ENCODE measurements at places on chromosomes 2 and 18. TPM values are rescaled to one million over a fixed set of nuclear protein-coding genes. Genes with fewer than 3 reads are reported as not detected.

Gene SLC5A7
- total RNA-seq, result not detected

GRCh38 chr2:85104228-85104627 lies 29.0 kb upstream of the TCF7L1 start:
- H3K36me3 ChIP-seq, result no peaks in the 10 kb centered on the region
- H3K4me1 ChIP-seq, result no peaks in the 10 kb centered on the region

Gene PTPRM
- total RNA-seq, result 47.2 TPM

DNA sequence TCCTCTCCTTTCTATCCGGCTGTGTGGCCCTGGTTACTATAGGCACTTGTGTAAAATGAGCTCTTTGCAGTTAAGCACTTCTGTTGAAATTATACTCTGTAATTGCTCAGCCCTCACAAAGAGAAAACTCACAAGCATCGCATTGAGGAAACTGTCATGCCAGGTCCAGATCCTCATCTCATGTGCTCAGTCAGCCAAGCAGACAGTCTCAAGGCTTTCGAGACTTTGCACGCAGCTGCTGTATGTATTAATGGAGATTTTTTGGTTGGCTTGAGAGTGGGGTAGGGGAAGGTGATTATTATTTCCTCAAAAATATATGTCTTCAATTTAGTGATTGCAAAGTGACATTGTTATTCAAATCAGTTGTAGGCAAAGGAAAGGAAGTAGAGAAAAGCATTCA lies 33.0 kb upstream of the PHLPP1 start:
- H3K27me3 ChIP-seq, result peaks cover 22% of the 10 kb centered on the region
- no peaks in the 10 kb centered on the region for H3K4me1 ChIP-seq
- no peaks in the 10 kb centered on the region for H3K36me3 ChIP-seq
- no peak for DNase-seq

Gene ANKRD30BL
- not detected for total RNA-seq

- H3K4me3 ChIP-seq, result no peak overlapping the region
- H3K27me3 ChIP-seq, result no peaks in the 10 kb centered on the region
- H3K36me3 ChIP-seq, result no peaks in the 10 kb centered on the region
- H3K27ac ChIP-seq, result no peak overlapping the region
These were observed 142.9 kb upstream of the NXPH2 start for GRCh38 chr2:138922973-138923563.

Gene DSG2
- total RNA-seq, result 144 TPM

Gene DLX1
- total RNA-seq, result not detected

- DNase-seq, result no peak
- H3K27ac ChIP-seq, result no peak overlapping the region
- peaks cover 91% of the 10 kb centered on the region for H3K27me3 ChIP-seq
- peaks cover 3% of the 10 kb centered on the region for H3K4me1 ChIP-seq
These were observed 248.9 kb downstream of the PAX3 start for GRCh38 chr2:222049946-222050345.

DNA sequence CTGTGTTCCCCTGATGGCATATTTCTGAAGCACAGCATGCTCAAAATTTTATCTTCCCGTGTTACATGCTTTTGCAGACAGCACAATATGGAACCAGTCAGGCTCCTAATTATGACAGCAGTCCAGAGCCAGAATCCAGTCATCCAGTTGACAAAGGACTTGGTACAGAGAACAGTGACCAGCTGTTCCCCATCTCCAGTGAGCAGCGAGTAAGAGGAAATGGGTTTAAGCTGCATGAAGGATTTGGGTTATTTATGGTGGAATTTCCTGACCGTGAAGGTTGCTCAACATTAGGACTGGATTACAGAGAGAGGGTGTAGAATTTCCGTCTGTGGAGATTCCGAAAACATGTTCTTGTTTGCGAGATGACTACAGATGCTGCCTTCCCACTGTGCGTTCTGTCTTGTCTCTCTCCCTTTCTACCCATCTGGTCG lies 24.4 kb downstream of the SGPP2 start:
- H3K36me3 ChIP-seq, result no peaks in the 10 kb centered on the region
- H3K4me1 ChIP-seq, result no peaks in the 10 kb centered on the region
- H3K27ac ChIP-seq, result no peak overlapping the region
- no peak for DNase-seq
- H3K27me3 ChIP-seq, result peaks cover 16% of the 10 kb centered on the region

Data from endodermal cell (in vitro differentiated cells).